ENCODE measurements at places on chromosomes 3 and 15.

GRCh38 chr15:64232400-64232799, 69.6 kb upstream of the PPIB start:
- no peak for DNase-seq

- no peak for DNase-seq
These were observed 24.1 kb downstream of the CX3CR1 start for GRCh38 chr3:39255503-39256325.

- DNase-seq: no peak
These were observed 112.0 kb upstream of the RPL32 start for GRCh38 chr3:12953201-12953995.

DNA sequence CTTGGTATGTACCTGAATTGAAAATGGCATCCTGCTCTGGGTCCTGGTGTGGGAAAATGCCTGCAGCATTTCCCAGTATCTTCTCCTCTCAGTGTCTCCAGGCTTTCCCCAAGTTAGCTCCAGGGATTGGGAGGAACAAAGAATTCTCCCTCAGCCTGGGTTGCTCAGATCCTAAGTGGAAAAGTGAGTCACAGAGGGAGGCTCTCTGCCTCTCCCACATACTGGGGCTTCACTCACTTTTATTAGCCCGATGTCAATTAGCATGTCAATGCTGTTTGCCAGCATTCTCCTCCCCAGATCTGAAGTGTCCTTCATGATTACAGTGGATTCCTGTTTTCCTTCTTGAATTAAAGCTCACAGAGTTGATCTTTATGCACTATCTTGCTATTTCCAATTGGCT, 655.0 kb downstream of the EPHA3 start:
- no peak for DNase-seq

- DNase-seq: no peak
These were observed 31.9 kb upstream of the MCF2L2 start for GRCh38 chr3:183460081-183461055.

GRCh38 chr3:66133050-66133757, 87.6 kb upstream of the SLC25A26 start:
- no peak for DNase-seq

GRCh38 chr3:13045904-13046568, 27.2 kb downstream of the IQSEC1 start:
- no peak for DNase-seq

- DNase-seq: no peak
These were observed 119.1 kb downstream of the B3GALNT1 start for GRCh38 chr3:160986069-160986468.

- no peak for DNase-seq
These were observed 100.2 kb downstream of the GHSR start for GRCh38 chr3:172347895-172348679.

DNA sequence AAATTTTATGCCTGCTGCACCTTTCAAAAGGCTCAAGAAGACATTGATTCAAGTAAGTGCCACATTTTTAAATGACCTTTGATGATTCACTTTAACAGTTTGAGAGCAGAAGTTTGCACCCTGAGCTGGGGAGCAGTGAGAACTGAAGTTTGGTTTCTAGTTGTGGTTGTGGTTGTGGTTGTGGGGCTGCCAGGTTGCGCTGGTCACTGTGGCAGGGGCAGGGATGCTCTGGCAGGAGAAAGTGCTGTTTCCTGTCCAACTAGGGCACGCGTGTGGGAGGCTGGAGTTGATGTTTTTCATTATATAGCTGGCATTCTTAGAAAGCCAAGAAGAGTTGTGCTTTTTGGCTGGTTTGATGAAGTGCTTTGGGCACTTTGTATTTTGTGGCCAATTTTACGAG, 339.7 kb upstream of the NR2F2 start:
- no peak for DNase-seq

- DNase-seq: no peak
These were observed 132.8 kb downstream of the KCNAB1 start for GRCh38 chr3:156253150-156253549.

- no peak for DNase-seq
These were observed 544 bp upstream of the TIMMDC1 start for GRCh38 chr3:119497820-119498185.

DNA sequence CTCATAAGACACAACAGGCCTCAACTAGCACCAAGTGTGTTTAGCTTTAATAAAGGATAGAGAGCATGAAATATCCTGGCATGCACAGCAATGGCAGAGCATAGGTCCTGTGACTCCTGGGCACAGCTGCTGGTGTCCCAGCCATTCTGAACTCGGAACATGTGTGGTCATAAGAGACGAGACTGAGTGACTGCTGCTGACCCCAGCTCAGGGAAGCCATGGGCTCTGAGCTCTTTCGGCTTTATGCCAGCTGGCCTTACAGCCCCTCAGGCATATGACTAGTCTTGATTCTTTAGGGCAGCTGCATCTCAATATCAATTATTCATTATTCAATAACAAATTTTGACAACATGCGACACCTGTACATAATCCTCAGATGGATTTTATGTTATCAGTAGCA, 62.4 kb upstream of the TOPAZ1 start:
- DNase-seq: no peak

DNA sequence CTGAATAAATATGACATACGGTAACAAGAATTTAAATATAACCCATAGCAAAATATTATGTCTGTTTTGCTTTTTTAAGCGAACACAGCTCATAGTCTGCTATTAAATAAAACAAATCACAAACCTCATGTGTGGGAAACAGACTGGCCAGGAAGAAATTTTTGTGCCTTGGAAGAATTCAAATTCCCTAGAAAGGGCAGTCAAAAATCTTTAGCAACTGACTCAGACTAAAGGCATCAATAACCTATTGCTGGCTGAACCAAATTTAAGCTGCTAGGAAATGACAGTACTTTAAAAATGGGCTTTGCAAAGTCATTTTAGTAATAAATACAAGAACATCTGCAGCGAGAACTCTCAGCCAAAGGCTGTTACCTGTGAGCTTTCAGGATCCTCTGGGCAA, 151.4 kb downstream of the PLD1 start:
- DNase-seq: no peak
